ENCODE measurements at places on chromosomes 16 and 17.

- DNase-seq = no peak
Measured at GRCh38 chr17:77089124-77089490, 51.7 kb upstream of the SEC14L1 start.

- no peak for DNase-seq
Measured at GRCh38 chr16:84820305-84820684, 510 bp downstream of the CRISPLD2 start.

GRCh38 chr16:14244196-14245010 is 173.3 kb downstream of the MRTFB start:
- DNase-seq = no peak

DNA sequence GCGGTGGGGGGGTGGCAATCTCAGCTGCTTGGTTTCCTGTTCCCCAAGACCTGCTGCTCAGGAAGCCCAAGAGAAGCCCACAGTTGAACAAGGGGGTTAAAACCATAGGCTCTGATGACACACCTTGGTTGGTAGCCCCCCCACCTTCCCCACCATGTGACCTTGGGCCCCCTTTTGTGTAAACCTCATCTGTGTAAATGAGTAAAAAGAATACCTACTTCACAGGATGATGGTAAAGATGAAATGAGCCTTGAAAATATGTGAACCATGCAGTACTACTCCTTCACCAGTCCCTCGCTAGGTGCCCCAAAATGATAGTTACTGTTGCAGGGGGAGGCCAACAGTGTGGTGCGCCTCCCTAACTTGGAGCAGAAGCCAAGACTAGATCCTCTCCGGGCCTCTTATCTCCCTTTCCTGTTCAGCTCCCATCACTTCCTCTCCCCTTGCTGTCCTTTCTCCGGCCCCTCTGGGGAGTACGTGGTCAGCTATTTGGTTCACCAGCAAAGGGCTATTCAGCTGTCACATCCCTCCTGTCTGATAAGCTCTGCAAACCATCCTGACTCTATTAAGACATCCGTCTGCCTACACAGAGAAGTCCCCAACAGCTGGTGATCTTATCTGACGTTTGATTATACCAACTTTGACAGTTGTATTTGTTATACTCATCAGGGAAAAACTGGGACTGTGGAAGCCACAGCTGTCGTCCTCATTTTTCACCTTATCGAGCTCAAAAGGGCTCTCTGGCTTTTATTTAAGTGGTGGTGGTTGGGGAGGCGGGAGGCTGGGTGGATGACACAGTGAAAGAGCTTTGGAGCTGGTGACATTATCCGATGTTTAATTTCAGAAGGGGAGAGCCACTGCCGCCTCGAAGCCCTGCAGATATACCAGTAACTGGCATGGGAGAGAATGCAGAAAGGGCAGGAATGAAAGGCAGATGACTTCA is 19.9 kb downstream of the DCAKD start:
- DNase-seq = no peak

DNA sequence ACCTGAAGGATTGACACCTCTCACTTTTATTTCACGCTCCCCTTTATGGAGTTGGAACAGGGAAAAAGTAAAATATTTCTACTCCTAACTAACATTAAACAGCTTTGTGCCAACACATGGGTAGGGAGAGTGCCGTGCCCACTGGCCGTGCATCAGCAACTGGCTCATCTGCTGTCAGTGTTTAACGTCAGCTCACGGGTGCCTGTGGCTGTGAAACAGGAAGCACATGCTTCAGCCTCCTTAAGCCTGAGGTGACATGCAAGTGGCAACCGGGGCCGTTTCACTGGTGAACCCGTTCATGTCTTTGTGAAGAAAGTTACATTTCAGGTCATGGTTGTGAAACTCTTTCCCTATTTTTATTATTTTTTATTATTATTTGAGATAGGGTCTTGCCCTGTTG is 3.2 kb downstream of the SPG7 start:
- DNase-seq = no peak

All from stimulated activated CD8-positive, alpha-beta memory T cell treated with anti-CD3 and anti-CD28 coated beads, Interleukin-7, amount 100 ng/mL, for 1 hour (primary cell).